ENCODE measurements at places on chromosomes 16 and 17.

GRCh38 chr17:74963656-74964055 lies 8.9 kb downstream of the HID1 start:
- no peak for DNase-seq

- peak; percentile 44 for DNase-seq
Measured at GRCh38 chr16:56673921-56674320, 4.3 kb downstream of the MT1H start.

GRCh38 chr16:65101009-65101408 lies 20.9 kb downstream of the CDH11 start:
- no peak for DNase-seq

- DNase-seq = no peak
Measured at GRCh38 chr17:52024300-52024870, 134.1 kb downstream of the CA10 start.

DNA sequence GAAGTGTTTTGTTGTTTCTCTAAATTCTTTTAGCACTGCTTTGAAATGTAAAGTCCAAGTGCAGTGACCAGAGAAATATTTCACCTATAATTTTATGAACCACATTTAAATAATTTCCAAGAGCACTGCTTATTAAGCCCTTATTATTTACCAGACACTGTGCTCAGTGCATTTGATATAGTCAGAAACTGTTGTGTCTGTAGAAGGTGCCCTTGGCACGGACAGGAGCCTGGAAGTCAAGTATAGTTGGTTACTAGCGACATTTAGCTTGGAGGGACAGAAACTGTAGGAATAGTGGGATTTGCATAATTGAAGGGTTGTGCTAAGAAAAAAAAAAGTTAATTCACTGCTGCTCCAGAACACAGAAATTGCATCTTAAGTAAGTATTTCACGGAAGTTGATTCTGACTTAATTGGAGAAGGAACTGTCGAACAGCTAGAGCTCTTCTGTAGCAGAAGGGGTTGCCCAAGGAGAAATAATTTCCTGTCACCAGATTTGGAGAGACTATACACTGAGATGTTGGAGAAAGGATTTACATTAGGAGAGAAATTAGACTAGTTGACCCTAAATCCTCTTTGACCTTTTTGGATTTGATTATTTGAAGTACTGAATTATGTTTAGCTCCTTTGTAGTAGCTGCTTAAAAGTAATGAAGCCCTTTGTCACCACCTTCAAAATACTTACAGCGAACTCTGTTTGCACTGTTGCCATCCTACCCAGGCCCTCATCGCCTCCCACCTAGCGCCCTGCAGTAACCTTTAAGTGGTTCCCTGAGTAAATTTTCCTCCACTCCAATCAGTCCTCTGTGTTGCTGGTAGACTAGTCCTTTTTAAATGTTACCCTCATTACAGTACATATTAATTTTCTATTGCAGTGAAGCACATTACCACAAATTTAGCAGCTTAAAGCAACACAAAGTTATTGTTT lies 25.6 kb downstream of the COX10 start:
- no peak for DNase-seq

GRCh38 chr16:87715231-87715630 lies 50.6 kb downstream of the KLHDC4 start:
- DNase-seq = no peak

DNA sequence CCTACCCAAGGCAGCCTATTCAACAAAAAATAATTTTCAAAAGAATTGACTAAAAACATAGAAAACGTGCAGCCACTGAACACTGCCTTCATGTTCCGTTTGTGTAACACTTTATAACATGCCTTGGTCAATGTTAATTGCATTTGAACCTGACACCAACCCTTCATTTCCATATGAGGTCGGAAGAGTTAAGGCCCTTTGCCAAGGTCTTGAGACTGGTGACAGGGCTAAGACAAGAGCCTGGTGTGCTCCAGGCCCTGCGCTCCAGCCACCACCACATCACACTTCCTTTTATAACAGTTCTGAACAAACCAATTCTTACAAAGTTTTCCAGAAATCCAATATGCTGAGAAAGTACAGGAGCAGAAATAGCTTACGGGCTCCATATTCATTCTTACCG lies 4.2 kb downstream of the BBS2 start:
- no peak for DNase-seq

DNA sequence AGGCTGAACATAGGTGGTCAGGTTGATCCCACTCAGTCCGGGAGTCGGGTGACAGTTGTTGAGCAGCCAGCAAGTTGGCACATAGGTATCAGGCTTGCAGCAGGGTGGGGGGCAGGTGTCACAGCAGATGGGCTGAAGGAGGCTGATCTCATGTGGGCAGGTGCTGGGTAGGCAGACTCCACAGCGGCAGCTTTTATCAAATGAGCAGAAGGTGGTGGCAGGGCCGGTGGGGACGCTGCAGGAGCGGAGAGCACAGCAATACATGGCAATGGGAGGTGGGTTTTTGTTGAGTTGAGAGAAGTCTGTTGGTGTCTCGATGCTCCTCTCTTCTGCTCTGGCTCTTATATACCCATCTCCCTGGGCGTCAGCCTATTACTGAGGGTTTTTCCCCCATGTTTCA lies at the start of gene KRTAP3-1:
KRTAP3-1 (minus strand) TSS at position 318 of the 400 bp plus-strand sequence; CDS start at position 264, 54 bp downstream.
- DNase-seq = no peak

DNA sequence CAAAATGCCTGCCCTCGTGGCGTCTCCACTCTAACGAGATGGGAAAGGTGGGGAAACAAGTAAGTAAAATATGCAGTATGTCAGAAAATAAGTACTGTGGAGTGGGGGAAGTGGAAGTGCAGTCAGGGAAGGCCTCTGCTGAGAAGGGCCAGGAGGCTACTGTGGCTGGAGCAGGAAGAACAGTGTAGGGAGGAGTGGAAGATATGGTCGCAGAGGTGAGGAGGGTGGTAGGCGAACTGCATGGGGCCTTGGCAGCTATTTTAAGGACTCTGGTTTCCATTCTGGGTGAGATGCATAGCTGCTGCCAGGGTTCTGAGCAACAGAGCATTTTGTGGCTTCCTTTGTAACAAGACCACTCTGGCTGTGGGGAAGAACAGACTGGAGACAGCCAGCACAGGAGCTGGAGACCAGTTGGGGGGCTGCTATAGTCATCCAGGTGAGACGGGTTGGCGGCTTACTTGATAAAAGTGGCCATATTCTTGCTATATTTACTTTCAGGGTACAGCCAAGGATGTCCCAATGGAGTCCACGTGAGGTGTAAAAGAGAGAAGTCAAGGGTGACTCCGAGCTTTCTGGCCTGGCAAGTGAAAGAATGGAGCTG lies 42.6 kb downstream of the CYTH1 start:
- no peak for DNase-seq

All from right kidney (tissue), 9 donors.